ENCODE measurements at places on chromosomes 1 and 21.

DNA sequence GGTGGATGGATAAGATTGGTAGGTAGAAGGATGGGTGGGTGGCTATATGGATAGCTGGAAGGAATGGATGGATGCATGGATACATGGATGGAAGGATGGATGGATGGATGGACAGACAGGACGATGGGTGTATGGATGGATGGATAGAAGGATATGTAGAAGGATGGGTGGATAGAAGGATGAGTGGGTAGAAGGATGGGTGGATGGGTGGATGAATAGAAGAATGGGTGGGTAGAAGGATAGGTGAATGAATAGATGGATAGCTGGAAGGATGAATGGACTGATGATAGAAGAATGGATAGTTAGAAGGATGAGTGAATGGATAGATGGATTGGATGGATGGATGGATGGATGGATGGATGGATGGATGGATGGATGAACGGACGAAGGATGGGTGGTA is 5.0 kb downstream of the MASP2 start:
- DNase-seq = no peak

DNA sequence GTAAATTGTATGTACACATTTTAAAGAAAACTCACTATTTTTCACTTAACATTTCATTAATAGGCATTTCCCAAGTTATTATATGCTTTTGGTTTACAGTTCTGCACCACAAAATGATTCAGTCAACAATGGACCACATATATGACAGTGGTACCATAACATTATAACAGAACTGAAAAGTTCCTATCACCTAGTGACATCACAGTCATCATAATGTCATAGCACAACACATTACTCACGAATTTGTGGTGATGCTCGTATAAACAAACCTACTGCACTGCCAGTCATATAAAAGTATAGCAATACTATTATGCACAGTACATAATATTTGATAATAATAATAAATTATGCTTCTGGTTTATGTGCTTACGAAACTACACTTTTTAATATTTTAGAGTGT is 30.9 kb downstream of the DNAI4 start:
- no peak for DNase-seq

DNA sequence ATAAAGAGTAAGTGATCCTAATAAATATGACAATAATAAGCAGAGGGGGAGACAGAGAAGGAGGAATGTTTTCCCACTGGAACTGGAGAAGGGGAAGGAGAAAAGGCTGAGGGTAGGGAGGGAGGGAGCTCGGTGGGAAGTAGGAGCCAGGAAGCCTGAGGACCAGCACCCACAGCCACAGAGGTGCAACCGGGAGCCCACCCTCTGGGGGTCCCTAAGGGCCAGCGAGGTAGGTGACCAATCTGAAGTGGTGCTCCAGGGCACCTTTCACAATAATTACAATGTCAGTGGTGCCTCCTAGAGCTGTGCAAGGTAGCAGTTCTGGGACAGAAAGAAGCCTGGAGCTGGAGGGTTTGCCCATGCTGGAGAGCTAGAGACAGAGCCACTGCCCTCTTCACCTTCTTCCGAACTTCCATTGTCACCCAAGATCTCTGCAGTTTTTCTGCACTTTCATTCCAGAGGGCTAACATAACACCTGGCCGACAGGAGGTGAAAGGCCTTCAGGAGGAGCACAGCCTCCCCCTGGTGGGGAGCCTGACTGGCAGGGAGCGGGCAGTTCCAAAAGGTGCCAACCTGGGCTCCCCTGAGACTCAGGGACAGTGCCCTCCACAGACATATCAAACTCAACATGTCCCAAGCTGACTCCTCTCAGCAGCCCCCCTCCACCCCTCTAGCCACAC is 4.1 kb upstream of the AHCYL1 start:
- no peak for DNase-seq

DNA sequence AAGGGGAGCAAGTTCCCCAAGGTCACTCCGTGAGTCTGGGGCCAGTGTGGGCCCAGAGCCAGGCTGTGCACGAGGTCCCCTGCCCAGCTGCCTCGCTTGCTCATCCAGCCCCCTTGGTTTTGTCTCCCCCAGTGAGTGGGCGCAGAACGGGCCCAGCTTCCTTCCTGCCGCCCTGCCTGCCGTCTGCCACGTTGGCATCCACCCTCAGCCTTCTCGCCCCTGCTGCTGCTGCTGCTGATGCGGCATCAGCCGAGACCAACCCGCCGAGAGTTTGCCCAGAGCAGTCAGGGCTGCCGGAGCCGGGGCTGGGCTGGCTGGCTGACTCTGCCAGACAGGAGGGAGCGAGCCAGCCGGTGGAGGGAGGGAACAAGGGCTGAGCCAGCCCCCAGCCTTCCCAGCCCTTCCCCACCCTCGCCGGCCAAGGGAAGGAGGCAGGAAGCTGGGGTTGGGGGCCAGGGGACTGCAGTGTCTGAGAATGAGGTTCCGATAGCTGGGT is 31.4 kb upstream of the WASF2 start:
- no peak for DNase-seq

DNA sequence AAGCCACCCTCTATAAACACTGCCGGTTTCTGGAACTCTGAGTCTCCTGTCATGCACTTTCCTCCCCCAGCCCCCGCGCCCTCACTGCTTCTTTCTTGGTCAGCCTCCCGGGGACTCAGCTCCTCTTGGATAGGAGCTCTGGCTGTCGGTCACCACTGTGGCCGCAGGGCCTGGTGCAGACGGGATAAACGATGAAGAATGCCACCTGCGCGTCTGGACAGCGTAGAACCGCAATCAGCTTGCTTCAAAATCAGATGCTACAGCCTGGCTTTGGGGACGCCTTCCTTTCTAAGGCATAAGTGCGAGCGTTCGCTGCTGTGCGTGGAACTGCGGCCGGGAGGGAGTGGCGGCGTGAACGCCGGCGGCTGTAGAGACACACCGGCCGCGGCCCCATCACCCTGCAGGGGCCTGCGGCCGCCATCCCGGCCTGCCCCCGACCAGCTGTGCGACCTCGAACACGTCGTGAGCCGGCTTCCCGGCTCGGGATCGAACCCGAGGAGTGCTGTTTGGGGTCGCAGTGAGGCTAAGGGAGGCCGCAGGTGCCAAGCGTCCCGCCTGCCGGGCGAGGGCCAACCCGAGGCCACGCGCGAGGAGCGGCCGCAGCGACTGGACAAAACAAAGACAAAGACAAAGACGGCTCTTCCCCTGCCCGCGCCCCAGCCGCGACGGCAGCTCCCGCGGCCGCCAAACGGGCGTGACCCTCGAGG is 688 bp downstream of the PTTG1IP start:
- DNase-seq = no peak

DNA sequence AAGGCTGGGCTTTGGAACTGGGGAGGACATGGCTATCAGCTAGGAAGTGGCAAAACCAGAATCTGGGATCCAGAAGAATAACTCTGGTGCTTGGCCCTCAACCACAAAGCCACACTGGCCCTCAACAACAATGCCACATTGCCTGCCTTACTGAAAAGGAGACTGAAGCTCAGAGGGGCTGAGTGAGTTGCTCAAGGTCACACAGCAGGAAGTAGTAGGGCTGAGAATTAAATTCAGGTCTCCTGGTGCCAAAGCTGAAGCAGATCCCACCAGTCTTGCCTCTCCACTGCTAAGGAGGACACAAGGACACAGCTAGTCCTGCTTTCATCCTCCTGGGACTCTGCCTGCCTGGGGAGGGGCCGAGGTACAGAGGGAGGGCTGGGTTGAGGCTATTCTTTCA is 29.4 kb upstream of the STUM start:
- DNase-seq = no peak

GRCh38 chr1:108892356-108893140 is 15.8 kb downstream of the GPSM2 start:
- no peak for DNase-seq

- no peak for DNase-seq
Observed at GRCh38 chr1:245453541-245453940, 298.8 kb downstream of the KIF26B start.

GRCh38 chr1:7922301-7922700 is 18.3 kb downstream of the TNFRSF9 start:
- no peak for DNase-seq

Measured in NCI-H2029 (cell line).